ENCODE measurements at places on chromosomes 1 and 21.
A peak's percentile ranks its signal among the peaks of the same experiment; 100 is the strongest.

DNA sequence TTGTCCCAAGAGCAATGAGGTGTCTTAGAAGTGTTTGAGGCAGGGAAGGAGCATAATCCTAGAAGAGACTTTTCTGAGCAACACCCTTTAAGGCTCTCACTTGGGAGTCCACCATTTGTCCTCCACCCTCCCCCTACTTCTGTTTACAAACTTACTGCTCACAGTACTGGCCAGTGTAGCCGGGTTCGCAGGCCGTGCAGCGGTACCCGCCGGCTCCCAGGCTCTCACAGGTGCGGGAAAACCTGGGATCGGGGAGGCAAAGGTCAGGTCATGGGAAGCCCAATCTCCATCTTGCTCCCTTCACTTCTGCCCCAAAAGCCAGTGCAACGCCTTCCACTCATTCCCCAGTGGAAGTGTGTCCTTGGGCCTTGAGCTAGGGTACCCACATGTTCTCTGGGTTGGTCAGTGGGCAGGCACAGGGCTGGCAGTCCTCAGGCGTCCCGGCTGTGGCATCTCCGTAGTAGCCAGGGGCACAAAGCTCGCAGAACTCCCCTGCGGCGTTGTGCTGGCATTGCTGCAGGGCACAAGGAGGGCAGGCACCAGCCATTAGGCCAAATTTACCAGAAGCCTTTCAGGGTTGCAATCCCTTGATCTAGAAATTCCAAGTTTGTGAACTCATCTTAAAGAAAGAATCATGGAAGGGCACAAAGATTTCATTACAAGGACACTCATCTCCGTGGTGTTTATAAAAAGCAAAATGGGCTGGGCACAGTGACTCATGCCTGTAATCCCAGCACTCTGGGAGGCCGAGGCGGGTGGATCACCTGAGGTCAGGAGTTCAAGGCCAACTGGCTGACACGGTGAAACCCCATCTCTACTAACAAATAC lies 49.8 kb downstream of the LDLRAD2 start:
- peak; percentile 43 for DNase-seq

- DNase-seq = peak; percentile 85
Measured at GRCh38 chr1:244046907-244047611, 4.0 kb upstream of the ZBTB18 start.

DNA sequence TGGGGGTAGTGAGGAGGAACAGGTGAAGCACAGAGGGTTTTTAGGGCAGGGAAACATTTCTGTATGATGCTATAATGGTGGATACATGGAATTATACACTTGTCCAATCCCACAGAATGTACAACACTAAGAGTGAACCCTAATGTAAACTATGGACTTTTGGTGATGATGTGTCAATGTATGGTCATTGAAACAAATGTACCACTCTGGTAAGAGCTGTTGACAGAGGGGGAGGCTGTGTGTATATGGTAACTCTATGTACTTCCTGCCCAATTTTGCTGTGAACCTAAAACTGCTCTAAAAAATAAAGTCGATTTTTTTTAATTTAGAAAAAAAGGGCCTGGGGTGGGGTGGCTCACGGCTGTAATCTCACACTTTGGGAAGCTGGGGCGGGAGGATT lies 22.9 kb downstream of the ASAP3 start:
- no peak for DNase-seq

GRCh38 chr1:106465666-106466065 lies 590.8 kb upstream of the PRMT6 start:
- no peak for DNase-seq

DNA sequence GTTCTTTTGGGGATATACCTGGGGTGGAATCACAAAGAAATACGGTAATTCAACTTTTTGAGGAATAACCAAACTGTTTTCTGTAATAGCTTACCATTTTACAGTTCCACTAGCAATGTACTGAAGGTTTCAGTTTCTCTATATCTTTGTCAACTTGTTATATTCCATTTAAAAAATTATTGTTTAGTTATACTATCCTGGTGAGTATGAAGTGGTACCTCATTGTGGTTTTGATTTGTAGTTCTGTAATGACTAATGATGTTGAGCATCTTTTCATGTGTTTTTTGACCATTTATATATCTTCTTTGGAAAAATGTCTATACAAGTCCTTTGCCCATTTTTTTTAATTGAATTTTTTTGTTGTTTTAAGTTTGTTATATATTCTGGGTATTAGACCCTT lies 39.4 kb downstream of the MAST2 start:
- DNase-seq = no peak

GRCh38 chr1:1361982-1362423 lies 3.6 kb upstream of the MXRA8 start:
- peak; percentile 23 for DNase-seq
